Vagina (tissue), 2 donors: ENCODE measurements at places on chromosomes 3 and 15. TPM values are rescaled to one million over a fixed set of nuclear protein-coding genes. Genes with fewer than 3 reads are reported as not detected.

The FOXB1 gene
- total RNA-seq, result not detected

The ENTPD3 gene
- 3.9 TPM for total RNA-seq

The CSTA gene
- total RNA-seq, result 95.5 TPM

The SEMA7A gene
- 3.9 TPM for total RNA-seq

DNA sequence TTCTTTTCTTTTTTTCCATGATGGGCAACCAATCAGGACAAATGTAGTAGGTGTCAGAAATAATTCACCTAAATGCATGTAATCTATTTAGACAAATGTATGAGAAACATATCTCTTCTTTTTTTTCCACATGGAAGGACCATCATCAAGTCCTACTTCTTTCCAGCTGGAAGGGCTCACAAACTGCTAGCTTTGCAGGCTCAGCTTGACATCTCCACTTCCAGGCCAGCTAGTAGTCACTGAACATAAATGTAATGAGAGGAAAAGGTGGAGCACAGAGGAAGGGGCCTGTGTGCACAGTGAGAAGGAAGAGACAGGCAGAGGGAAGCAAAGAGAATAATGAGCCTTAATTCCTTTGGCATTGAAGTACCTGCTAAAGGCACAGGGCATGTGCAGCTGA is 504.9 kb downstream of the MCTP2 start:
- DNase-seq, result no peak

GRCh38 chr3:157045238-157045850 is 114.6 kb downstream of the CCNL1 start:
- no peak for DNase-seq

GRCh38 chr15:87591582-87591981 is 665.0 kb downstream of the NTRK3 start:
- DNase-seq, result no peak

GRCh38 chr15:64209680-64210334 is 47.0 kb upstream of the PPIB start:
- DNase-seq, result no peak

DNA sequence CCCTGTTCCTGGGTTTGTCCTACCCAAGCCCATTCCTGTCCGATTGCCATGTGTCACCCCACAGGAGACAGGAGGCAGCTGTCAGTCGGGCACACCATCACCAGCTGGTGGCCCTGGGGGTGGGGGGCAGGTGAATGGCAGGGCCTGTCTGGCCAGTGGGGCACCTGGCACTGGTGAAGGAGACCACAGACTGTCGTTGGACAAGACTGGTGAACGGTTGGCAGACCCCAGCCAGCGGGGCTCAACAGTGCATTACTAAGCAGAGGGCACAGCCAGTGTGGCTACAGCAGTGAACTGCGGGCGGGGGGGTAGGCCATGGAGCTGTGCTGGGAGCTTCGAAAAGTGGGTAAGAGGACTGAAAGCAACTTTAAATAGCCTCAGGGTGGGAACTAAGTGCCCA is 2.1 kb downstream of the SEMA7A start:
- DNase-seq, result no peak

GRCh38 chr3:155870945-155871745 is 695 bp downstream of the GMPS start:
- no peak for DNase-seq

DNA sequence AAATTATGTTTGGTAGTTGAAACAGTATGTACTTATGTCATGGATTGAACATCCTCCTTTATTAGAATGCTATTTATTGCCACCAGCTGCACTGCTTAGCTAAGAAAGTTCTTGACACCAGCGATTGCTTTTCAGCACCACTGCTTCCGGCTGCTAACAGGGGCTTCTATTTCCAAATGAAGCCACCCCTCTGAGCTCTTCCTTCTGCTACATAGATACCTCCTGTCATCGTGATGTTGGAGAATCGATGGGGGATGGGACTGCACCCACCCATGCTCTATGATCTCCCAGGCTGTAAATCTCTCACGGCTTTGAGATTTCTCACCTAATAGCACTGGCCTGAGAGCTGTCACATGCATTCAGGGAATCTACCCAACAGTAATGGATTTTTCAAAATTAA is 259.2 kb downstream of the MEIS2 start:
- DNase-seq, result no peak

DNA sequence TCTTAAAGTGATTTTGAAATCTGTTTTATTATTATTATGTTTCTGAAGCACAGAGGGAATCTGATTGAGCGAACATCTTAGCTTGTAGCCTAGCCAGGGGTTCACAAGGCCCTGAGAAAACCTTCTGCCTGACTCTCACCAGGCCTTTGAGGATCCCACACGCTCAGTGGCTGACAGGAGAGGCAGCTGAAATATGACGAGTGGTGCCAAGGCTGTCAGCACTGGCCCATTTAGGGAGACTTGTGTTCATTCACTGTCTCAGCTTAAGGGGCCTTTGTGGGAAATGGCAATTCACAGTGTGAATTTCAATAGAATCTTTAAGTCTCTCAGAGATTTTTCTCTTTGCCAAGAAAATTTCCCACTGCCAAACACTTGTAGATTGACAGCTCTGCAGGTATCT is 770.9 kb downstream of the TUSC7 start:
- no peak for DNase-seq

DNA sequence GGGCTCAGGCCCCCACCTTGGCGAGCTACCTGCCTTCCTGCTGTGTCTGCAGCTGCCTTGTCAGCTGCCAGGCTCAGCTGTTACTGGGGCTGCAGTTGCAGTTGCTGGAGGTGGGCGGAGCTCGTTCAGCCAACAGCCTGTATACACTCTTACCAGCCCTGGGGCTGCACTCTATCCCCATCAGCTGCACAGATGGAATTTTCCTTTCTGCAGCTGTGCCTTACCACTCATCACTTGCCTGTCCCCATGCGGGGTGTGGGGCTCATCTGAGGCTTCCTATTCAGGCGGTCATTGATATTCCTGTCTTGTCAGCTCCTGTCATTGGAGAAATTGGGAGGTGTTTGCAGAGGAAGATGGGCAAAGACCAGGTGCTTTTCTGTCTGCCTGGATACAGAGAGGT is 9.1 kb upstream of the SYN2 start:
- DNase-seq, result no peak

GRCh38 chr3:149592758-149593240 is 65.0 kb downstream of the WWTR1 start:
- DNase-seq, result no peak

- DNase-seq, result no peak
Measured at GRCh38 chr3:50237133-50237651, 1.2 kb downstream of the GNAI2 start.

- DNase-seq, result no peak
Measured at GRCh38 chr3:130389743-130390478, 44.4 kb downstream of the COL6A5 start.

DNA sequence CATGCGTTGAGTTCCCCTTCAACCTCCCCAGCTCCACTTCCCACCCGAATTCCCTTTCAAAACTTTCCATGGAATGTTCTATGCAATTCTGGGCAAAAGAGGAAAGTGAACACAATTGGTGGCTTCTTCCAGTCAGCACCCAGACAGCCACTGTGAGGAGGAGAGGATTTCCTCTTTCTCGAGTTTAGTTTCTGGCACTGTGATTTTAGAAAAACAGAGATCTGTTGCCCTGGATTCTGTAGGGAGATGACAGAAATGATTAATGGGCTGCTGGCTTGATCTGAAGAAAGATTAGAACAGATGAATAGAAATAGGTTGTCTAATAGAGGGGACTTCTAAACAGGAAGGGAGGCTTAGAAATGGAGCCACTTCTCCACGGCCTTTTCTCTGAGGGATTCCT is 172.0 kb downstream of the MCTP2 start:
- no peak for DNase-seq

GRCh38 chr3:52894756-52895155 is 2.6 kb downstream of the STIMATE start:
- DNase-seq, result no peak

DNA sequence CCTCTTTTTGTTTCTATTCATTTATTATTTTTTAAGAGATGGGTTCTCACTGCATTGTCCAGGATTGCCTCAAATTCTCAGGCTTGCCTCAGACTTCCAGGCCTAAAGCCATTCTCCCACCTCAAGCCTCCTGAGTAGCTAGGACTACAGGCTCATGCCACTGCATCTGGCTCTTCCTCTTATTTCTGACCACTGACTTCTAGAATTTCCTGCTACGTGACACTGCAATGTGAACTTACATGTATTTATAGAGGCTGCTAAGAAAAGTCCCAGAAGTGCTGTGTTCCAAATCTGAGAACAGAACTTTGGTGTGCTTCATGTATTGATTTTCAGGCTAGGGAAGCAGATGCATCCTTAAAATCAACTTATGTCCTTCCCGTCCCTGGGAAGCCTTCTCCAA is 407.4 kb downstream of the RSL24D1 start:
- DNase-seq, result no peak
